ENCODE measurements at places on chromosomes 2 and 18. TPM values are rescaled to one million over a fixed set of nuclear protein-coding genes. Genes with fewer than 3 reads are reported as not detected.

GRCh38 chr2:126658905-126659561 lies 3.1 kb downstream of the GYPC start:
- DNase-seq: peak; percentile 62

- no peak for DNase-seq
These were observed 372.6 kb upstream of the NT5C1B start for GRCh38 chr2:18961991-18962421.

GRCh38 chr2:128997166-128997866 lies 678.6 kb upstream of the HS6ST1 start:
- no peak for DNase-seq

DNA sequence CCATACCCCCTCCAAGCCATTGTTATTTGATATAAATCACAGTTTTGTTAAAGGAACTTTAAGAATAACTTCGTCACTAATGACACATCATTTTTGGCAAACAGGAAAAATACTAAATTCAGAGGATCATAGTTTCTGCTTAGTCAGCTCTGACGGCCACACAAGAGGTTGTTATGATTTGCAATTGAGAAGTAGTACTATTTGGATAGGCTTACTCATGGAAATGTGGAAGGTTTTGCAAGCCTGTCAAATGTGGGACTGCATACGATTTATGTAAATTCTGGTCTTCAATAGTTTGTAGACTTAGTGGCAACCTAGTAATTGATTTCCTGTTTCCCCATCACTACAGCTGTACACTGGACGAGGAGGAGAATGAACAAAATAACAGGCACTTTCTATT lies 108.1 kb downstream of the ARHGEF33 start:
- DNase-seq: no peak

GRCh38 chr2:181570833-181571661 lies 85.9 kb downstream of the CERKL start:
- no peak for DNase-seq

GRCh38 chr2:190357600-190357999 lies 14.2 kb downstream of the INPP1 start:
- no peak for DNase-seq

DNA sequence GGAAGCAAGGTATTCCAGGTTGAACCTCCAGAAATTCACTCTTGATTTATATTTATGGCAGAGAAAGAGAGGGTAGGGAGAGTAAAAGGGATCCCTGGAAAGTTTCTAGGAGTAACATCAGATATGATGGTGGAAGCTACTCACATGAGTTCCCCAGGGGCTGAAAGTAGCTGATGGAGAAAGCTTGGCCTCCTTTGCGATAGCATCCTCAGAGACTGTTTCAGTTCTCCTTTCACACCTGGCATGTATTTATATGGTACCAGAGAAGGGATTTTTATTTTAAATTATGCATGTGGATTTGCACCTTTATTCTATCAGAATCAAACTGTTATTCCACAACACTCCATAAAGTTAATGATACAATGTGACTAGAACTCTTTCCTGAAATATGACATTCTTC lies 126.3 kb upstream of the OSR1 start:
- DNase-seq: no peak

- DNase-seq: no peak
These were observed 62.6 kb upstream of the ZNF397 start for GRCh38 chr18:35178260-35178659.

GRCh38 chr18:8324343-8325065 lies 284.7 kb upstream of the RAB12 start:
- DNase-seq: no peak

DNA sequence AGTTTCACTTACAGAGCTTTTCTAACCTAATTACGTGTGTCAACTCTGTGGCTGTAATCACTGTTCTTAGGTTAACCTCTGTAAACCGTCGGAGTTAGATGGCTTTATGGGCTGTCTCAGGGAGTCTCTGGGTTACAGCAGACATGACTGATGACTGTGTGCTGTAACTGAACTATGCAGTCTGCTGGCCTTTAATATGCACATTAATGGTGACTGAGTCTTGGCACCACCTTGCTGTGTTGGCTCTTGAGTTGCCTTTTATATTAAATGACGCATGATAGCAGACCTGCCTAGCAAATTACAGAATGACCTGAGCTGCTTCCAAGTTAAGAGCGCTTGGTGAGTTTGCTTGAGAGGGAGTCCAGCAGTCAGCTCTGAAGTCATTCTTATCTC lies 90.1 kb downstream of the ACKR3 start:
- no peak for DNase-seq

DNA sequence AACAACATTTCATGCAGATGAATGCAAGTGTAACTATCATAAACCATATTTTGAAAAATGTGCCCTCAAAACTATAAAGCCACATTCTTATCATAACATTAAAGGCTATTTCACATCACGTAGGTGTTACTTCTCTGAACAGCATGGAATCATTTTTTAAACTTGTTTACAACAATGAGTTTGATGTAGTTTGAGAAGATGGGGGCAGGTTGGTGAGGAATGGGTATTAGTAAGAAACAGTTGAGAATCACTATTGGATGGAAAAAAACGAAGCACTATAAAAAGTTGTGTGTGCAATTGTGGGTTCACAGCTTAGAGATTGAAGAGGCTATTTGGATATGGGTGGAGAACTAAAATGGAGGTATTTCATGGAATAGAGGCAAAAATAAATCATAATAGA lies 569.1 kb downstream of the ARHGAP15 start:
- DNase-seq: no peak

GRCh38 chr18:48186861-48187260 lies 222.3 kb downstream of the ZBTB7C start:
- DNase-seq: no peak

DNA sequence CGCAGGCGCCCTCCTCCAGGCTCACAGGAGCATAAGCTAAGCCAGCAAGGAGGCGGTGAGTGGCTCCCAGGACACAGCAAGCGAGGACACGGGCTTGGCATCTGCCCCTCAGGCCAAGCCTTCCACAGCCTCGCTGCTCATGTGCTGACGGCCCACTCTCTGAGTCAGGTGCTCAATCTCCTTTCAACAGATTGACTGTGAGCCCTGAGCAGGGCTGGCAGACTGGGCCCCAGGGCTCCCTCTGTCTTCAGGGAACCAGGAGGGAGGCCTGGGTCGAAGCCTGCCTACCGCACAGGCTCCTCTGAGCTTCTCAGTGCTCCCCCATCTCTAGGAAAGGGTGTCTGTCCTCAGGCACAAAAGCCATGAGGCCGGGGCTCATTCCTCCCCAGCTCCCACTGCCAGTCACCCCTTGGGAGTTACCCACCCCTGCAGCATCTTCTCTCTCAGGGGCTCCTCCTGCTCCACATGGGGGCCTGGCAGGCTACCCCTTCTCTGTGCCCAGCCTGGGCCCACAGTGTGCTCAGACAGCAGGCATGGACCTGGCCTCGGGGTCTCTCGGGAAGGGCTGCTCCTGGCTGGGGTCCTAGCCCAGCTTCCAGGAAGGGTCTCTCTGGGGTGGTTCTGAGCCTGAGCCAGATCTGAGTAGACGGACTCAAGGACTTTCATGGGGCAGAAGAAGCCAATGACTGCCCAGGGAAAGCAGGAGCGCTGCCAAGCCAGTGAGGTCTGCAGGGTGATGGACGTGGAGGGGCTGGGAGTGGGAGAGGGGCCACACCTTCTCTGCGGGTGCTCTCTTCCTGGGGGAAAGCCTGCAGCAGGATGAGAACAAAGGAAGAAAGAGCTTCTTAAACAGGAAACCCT lies 138.0 kb upstream of the GPC1 start:
- DNase-seq: no peak

GRCh38 chr2:136130511-136130910 lies 12.6 kb upstream of the CXCR4 start:
- no peak for DNase-seq

Gene HOXD12
- polyA plus RNA-seq: not detected

Gene MYO7B
- 19.7 TPM for polyA plus RNA-seq

Gene LYPD6
- not detected for polyA plus RNA-seq

Gene PTGR3
- polyA plus RNA-seq: 16.5 TPM

Gene TMEM169
- polyA plus RNA-seq: 0.38 TPM

Gene PID1
- 0.42 TPM for polyA plus RNA-seq
